Cardiac muscle cell (in vitro differentiated cells and primary cell): ENCODE measurements at places on chromosomes 2 and 18. TPM values are rescaled to one million over a fixed set of nuclear protein-coding genes. Genes with fewer than 3 reads are reported as not detected.

DNA sequence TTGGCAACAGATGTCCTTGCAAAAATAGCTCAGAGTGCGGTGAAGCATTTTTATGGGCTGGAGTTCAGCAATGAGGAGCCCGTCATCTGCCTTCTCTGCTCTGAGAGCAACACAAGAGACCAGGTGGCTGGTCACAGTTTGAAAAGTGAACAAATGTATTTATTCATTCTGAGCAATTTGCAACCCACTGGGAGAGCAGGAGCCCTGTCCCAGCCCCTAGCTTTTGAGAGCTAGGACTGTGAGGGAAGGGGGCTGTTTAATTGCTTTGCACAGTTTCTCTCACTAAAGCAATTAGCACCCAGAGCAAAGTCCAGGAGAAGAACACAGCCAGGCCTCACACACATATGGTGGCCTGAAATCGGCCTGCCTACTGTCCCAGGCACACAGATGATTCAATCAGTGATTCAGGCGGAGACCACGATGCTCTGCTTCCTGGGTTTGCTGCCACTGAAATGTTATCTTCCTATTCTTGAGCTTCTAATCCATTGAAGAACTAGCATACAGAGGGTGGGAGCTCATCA, 646.1 kb upstream of the ACVR2A start:
- no peaks in the 10 kb centered on the region for H3K27me3 ChIP-seq
- no peak overlapping the region for H3K27ac ChIP-seq
- H3K4me1 ChIP-seq, result no peaks in the 10 kb centered on the region

DNA sequence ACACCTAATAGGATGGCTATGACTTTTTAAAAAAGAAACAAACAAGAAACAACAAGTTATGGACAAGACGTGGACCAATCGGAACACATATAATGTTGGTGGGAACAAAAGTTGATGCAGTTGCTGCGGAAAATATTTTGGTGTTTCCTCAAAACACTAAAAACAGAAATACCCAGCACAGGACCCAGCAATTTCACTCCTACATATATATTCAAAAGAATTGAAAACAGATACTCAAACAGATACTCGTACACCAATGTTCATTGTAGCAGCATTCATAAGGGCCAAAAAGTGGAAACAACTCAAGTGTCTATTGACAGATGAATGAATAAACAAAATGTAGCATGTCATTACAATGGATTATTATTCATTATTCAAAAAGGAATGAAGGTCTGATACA, 12.1 kb downstream of the CCDC141 start:
- H3K4me1 ChIP-seq, result peaks cover 31% of the 10 kb centered on the region
- no peaks in the 10 kb centered on the region for H3K27me3 ChIP-seq
- H3K36me3 ChIP-seq, result peaks cover 7% of the 10 kb centered on the region
- no peak overlapping the region for H3K27ac ChIP-seq
- H3K4me3 ChIP-seq, result no peak overlapping the region

- H3K4me3 ChIP-seq, result no peak overlapping the region
- no peaks in the 10 kb centered on the region for H3K36me3 ChIP-seq
- H3K4me1 ChIP-seq, result peaks cover 9% of the 10 kb centered on the region
- no peak overlapping the region for H3K27ac ChIP-seq
- no peaks in the 10 kb centered on the region for H3K27me3 ChIP-seq
- DNase-seq, result no peak
Observed at GRCh38 chr2:41718705-41719104, 329.1 kb upstream of the PKDCC start.

GRCh38 chr2:20615466-20616241, 35.2 kb downstream of the HS1BP3 start:
- DNase-seq, result no peak
- H3K27me3 ChIP-seq, result no peaks in the 10 kb centered on the region
- no peak overlapping the region for H3K4me3 ChIP-seq

GRCh38 chr2:204250692-204251091, 294.6 kb upstream of the PARD3B start:
- no peak for DNase-seq
- peaks cover 13% of the 10 kb centered on the region for H3K4me1 ChIP-seq
- no peaks in the 10 kb centered on the region for H3K36me3 ChIP-seq

- H3K36me3 ChIP-seq, result no peaks in the 10 kb centered on the region
- no peaks in the 10 kb centered on the region for H3K27me3 ChIP-seq
- H3K27ac ChIP-seq, result peak overlapping the region; percentile 43
- no peak for DNase-seq
- no peak overlapping the region for H3K4me3 ChIP-seq
Observed at GRCh38 chr2:25073025-25073424, 31.1 kb downstream of the EFR3B start.

Gene MC5R
- total RNA-seq, result not detected in 2 replicates

Gene SLC14A1
- not detected in 2 replicates for total RNA-seq

Gene GIGYF2
- total RNA-seq, result 34.7 and 52.1 TPM in 2 replicates

Gene ICA1L
- total RNA-seq, result 8.6 and 17.3 TPM in 2 replicates

Gene FOXD4L1
- 0.81 and 1.2 TPM in 2 replicates for total RNA-seq

Gene ST8SIA3
- 0.07 TPM in 1 of 2 replicates, not detected in the other for total RNA-seq
